GDM1 (cell line): ENCODE measurements at places on chromosomes 4 and X.

DNA sequence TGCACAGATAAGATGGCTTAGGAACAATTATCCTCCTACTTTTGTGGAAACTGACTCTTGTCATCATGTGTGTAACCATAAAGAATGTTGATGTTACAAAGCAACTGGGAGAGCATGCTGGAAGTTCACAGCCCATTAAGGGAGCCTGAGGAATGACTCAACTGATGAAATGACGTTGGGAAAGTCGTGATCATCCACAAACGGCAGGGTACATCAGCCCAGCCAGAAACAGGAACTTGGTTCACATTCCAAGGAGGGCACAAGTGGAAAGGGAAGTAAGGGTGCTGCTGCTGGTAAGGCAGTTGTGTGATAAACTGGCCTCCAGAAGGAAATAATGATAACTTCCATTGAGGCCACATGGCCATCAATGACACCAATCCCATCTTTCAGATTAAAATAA, 6.7 kb downstream of the TEC start:
- peak; percentile 13 for DNase-seq

GRCh38 chrX:119475389-119476101, 7.3 kb downstream of the SLC25A5 start:
- DNase-seq: no peak

- no peak for DNase-seq
These were observed 827 bp downstream of the PORCN start for GRCh38 chrX:48509619-48510018.

DNA sequence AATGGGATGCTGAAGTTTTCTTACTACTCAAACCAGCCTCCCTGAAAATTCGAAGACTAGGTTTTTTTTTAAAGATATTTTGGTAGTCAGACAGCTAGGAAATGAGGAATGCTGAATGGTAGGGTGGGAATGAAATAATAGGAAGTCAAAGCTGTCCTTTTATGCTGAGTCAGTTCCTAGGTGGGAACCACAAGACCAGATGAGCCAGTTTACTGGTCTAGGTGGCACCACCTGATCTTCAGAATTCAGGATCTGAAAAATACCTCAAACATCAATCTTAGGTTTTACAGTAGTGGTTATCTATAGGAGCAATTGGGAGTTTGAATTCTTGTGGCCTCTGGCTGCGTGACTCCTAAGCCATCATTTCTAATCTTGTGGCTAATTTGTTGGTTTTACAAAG, 183.1 kb upstream of the GALNT7 start:
- no peak for DNase-seq

GRCh38 chrX:46961574-46962283, 49.5 kb downstream of the JADE3 start:
- no peak for DNase-seq

DNA sequence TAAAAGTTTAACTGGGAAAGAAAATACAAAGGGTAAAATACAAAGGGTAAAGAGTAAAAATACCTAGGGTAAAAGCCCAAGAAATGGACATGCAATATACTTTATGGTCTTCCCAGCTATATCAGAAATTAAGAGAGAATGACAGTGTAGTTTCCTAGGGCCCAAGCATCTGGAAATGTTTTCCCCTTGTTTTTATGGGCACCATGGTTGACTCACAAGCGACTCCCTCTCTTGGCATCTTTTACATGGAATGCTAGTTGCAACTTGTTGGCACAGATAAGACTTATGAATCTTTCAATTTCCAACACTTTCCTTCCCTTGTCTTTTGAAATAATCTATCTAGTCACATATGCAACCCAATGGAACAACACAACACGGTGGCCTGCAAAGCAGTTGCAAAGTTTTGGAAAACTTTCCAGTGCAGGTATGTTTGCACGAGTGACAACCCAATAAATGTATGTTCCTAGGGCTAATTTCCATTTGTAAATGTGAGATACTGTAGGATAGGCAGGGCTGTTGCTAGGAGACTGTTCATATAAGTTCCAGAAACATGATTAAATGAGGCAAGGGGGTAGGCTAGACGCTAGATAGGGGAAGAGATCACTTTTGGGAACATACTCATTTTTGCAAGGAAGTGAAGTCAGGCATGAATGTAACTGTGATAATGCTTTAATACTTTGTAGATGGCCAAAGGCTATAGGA, 36.4 kb upstream of the CWH43 start:
- no peak for DNase-seq

GRCh38 chr4:121728066-121728465, 31.3 kb upstream of the ANXA5 start:
- DNase-seq: no peak

DNA sequence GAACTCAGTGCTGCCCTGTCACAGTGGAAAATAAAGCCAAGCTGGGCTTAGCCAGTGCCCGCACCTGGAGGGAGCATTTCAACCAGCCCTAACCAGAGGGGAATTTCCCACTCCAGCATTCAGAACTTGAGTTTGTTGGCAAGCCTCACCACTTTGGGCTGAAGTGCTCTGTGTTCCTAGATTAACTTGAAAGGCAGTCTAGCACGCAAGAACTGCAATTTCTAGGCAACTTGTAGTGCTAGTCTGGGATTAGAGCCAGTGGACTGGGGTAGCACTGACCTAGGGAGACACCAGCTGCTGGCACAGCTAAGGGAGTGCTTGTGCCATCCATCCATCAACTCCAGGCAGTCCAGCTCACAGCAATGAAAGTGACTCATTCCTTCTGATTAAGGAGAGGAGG, 1060.6 kb upstream of the GRID2 start:
- no peak for DNase-seq

GRCh38 chr4:145988628-145989027, 50.0 kb upstream of the ZNF827 start:
- no peak for DNase-seq

DNA sequence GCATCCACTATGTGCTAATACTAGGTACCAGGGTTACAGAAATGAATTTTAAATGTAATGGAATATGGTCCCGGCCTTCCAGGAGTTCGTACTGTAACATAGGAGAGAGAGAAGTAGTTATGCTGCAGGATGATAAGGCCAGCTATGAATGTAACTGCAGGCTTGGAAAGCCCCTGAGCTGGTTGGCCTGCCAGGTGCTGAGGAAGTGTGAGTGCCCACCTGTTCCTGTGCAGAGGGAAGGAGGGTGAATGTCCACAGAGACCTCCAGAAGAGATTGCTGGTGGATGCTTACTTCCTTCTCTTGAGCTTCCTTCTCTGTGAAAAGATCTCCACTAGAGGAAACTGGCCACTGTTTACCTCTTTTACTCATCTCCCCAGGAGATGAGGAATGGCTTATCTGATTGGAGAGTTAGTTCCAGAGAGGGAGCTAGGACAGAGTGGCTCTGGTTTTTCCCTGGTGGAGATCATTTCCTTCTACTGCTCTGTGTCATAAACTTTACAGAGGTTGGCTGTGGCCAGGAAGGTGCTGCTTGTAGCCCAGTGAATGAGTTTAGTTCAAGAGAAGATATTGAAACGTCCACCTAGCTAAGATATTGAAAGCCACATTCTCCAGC, 114.0 kb upstream of the LNX1 start:
- no peak for DNase-seq

DNA sequence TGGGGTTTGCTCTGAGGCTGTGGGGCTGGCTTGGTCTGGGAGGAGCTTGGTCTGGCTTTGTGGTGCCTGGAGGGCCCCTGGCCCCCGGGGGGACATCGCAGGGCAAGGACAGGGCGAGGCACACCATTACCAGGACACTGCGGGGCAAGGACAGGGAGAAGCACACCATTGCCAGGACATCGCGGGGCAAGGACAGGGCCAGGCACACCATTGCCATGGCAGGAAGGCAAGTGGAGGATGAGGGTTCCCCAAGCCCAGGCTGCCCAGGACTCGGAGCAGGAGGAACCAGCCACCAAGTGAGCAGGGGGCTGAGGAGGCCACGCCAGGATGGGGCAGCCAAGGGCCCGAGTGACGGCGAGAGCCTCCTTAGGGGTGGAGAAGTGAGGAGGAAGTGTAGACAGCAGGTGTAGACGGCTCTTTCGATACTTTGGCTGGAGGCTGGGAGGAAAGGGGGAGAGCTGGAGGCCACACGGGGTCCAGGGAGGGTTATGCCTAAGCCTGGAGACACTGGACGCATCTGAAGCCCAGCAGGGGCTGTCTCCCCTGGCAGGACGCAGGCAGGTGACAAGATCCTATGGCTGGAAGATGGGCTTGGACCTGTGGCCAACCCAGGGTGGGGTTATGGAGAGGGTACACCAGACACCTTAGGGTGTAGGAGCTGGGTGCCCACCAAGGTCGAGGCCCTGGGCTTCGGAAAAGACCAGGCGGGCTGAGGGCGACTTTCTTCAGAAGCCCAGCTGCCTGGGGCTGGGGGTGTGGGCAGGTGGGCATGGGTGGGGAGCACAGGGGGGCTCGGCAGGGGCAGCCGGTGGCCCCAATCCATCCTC, 7.3 kb downstream of the NKX1-1 start:
- no peak for DNase-seq

DNA sequence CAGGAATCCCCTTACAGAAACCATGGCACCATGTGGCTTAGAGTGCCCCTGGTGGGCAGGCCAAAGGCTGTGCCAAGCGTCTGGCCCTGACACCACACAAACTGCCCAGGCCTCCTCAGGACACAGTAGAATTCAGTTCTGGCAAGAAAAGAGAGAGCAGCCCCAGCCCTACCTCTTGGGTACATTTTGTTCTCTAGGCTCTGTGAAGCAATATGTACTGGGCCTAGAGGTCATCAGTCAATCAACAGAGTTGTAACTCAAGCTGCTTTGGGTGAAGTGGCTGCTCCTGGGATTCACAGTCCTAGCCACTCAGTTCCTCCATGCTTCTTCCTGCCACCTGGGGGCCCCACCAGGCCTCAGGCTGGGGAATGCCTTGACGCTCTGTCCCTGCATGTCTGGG, 158.1 kb upstream of the MAMLD1 start:
- DNase-seq: no peak
